NCI-H774 (cell line): ENCODE measurements at places on chromosomes 4 and X.

- no peak for DNase-seq
These were observed 1024.0 kb upstream of the SLIT2 start for GRCh38 chr4:19227701-19228100.

DNA sequence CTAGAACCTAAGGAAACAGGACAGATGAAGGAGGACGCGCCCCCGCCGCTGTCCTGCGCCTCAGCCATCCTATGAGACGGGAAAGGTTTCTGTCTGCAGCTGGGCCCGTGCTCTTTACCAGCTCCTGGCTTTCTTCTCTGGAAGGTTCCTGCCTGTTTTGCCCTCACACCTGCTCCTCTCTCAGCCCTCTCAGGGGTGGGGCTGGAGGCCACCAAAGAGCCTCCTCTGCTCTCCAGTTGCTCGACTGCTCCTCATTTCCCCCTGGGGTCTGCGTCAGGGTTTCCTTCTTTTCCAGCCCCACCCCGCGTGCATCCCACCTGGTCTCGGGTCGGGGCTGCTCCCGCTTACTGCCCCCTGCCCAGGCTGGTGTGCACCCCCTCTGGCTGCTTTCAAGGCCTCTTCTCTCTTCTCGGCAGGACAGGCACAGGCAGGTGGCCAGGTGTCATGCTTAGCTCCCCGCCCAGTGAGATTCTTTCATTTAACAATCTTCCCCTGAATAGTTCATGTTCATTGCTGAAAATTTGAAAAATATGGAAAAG lies 4.6 kb downstream of the HTT-AS start:
- no peak for DNase-seq

DNA sequence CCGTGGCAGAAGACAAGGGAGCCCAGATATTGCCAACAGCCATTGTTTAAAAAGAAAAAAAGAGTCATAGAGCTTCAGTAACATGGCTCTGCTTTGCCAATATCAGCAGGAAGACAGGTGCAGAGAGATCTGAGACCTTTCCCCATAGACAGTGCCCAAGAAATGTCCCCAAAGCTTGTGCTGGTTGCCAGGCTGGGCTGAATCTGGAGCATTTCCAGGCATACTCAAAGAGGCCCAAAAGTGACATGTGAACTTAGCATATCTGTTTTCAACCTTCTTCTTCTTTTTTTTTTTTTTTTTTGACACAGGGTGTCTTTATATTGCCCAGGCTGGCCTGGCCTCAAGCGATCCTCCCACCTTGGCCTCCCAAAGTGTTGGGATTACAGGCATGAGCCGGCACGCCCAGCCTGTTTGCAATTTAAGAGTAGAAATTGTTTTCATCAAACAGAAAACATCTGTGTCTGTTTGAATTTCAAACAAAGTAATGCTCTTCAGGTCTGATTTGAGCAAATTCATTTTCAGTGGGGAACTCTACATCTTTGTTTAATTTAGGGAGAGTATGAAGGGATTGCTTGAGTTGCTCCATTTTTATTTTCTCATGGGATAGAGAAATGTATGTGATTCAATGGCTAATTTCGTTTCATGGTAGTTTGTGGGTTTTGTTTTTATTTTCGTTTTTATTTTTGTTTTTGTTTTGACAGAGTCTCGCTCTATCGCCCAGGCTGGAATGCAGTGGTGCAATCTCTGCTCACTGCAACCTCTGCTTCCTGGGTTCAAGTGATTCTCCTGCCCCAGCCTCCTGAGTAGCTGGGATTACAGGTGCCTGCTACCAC lies 56.6 kb upstream of the RBM47 start:
- no peak for DNase-seq

GRCh38 chrX:101163166-101163565 lies 56.4 kb upstream of the DRP2 start:
- DNase-seq, result no peak

DNA sequence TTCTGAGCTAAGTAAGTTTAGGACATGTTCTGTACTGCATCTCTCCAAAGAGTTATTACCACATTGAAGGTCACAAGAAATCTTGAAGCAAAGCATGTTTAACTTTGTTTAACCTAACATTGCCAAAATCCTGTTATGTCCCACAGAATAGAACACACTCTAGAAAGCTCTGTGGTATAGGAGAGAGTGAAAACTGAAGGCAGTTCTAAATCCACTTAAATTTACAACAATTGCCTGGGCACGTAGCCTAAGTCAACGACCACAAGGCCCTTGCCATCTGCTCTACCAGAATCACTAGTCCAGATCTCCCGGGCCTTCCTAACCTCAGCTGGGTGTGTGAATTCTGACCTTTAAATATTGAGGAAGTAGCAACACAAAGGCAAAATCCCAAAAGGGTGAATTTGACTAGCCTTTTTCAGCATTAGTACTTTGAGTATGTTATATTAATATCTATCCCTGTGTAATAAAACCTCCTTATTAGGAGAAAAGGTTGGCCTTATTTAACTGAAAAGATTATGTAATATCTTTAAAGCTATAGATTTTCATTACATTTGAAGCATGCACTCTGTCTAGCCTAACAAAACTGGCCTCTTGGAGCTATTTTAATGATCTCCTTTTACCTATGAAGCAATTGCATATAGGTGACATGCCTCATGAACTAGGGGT lies 4.5 kb upstream of the MAML3 start:
- peak; percentile 65 for DNase-seq

GRCh38 chr4:86970447-86971354 lies 35.9 kb downstream of the AFF1 start:
- no peak for DNase-seq

DNA sequence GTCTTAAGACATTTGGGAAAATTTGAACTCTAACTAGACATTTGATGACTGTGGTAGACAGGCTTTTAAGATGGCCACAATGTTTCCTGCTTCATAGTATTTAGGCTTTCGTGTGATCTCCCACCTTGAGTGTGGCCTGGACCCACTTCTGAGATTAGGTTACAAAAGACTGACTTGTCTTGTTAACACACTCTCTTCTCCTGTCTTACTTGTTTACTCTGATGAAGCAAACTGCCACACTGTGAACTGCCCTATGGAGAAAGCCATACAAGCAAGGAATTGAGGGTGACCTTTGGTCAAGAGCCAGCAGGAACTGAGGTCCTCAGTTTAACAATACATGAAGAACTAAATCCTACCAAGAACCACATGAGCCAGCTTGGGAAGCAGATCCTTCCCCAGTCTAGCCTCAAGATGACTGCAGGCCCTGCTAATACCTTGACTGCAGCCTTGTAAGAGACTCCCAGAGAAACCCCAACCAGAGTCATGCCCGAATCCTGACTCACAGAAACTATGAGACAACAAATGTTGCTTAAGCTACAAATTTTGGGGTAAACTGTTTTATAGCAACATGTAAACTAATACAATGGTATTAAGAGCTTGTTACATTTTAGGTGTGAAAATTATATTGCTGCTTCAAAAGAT lies 20.3 kb downstream of the UBA6 start:
- DNase-seq, result no peak

DNA sequence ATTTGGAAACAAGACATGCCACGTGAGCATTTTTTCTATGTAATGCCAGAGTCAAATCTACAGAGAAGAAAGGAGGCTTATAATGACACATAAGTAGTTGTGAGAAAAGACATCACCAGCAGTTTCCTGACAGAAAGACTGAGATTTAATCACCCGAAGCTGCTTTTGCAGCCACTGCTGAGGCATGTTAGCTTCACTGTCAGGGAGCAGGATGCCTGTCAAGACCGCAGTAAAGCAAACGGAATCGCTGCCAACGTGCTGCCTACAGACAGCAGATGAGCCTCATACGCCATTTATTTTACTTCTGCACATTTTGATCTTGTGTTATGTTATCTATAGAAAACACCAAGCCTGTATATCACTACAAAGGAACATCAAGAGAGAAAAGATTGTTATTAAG lies 68.7 kb upstream of the NDST3 start:
- DNase-seq, result no peak

DNA sequence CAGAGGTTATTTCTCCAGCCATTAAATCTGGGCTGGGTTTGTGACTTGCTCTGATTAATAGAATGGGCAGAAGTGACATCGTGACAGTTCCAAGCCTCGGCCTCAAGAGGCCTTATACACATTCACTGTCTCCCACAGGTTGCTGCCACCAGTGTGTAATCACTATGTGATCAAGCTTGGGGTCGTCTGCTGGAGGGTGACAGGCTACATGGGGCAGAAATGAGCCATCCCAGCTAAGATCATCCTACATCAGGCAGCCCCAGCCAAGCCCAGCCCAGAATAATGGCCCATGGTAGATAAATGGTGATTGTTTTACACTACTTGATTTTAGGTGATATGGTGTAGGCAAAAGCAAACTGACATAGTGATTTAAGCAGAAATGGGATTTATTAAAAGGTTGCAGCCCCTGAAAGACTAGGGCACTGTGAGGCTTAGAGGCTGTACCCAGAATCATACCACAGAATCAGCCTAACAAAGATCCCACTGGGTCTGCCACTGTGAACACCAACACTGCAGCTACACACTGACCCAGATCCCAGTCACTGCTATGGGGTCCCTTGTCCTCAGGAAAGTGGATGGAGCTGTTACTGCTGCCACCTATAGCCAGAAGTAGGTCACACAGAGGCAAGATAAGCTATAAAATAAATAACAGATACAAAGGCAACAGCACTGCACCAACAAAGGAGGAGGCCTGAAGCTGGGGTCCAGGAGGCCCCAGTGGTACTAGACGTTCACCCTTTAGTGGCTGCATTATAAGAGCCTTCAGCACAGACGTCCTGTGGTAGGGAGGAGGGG lies 159.6 kb upstream of the RBPJ start:
- DNase-seq, result no peak

DNA sequence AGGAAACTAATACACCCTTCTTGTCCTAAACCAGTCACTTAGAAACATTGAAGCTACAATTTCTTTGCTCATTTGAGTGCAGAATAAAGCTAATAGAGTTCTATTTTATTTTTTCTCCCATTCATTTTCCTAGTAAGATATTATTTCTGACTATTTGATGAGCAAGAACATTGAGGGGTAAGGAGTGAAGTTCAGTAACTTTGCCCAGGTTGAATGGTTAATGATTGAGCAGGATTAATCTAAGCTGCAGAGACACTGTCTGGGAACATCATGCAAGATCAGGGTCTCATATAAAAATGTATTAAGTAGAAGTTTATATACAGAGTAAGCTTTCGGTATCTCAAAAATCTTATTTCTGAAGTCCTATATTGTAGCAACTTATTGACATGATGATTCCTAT lies 102.4 kb upstream of the LIMCH1 start:
- no peak for DNase-seq

DNA sequence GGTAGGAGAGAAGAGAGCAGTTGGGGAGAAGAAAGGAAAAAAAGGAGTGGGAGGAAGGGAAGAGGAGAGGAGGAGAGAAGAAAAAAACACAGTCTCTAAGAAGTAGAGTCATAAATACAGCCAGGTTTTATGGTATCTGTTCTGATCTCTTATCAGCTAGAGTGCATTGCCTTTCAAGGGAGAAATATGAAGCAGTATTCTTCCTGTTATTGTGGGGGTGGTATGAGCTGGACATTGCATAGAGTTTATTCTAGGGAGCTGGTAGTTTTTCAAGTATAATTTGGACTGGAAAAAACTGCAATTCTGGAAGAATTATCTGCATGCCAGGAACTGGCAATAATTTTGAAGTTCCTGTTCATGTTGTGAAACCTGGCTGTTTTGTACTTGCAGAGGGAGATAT lies 54.9 kb upstream of the TAB3 start:
- no peak for DNase-seq

DNA sequence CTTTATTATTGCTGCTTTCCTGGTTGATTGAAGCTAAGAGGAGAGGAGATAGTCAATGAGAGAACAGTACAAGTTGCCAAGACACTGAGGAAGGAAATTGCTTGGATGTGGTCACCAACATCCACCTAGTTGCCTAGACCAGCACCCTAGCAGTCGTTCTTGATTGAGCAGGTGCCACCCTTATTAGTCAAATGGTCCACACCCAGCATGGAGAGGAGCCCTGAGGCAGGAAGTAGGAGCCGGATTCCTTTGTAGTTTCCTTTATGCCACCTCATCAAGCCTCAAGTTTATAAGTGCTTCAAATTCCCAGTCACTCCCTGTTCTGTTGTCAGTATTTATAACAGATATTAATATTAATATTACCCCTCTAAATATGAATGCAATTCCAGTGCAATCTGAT lies 19.1 kb downstream of the PAGE2 start:
- no peak for DNase-seq

DNA sequence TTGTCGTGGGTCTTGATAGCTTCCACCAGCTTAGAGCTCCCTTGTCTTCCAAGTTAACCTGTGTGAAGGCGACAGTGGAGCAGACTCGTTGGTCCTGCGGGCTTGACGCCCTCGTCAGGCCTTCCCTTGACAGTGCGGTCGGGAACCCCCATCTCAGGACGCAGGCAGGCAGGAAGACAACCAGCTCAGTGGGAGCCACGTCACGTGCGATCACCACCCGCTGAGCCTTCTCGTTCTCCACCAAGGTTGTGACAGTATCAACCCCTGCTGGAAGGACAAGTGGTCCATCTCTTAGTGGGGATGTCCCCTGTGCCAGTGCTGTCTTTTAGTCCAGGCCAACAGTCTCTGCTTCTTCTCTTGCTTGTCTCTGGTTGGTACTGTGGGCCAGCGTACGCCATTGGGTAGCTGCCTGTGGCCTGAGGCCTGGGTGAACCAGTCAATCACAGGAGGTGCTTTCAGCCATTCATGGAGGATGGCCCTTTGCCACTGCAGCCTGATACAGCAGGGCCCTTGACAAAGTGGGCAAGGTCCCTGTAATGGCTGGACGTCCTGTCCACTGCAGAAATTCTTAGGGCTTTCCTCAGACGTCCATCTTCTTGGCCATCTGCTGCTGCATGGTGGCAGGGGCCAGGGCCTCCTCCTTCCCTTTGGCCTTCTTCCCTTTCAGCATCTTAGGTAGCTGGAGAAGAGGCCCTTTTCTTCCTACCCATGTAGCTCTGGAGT lies 31.4 kb downstream of the RGS12 start:
- no peak for DNase-seq

GRCh38 chrX:149433451-149433850 lies 71.7 kb downstream of the IDS start:
- DNase-seq, result no peak

- peak; percentile 78 for DNase-seq
These were observed 115.2 kb upstream of the LNX1 start for GRCh38 chr4:53706422-53707032.

DNA sequence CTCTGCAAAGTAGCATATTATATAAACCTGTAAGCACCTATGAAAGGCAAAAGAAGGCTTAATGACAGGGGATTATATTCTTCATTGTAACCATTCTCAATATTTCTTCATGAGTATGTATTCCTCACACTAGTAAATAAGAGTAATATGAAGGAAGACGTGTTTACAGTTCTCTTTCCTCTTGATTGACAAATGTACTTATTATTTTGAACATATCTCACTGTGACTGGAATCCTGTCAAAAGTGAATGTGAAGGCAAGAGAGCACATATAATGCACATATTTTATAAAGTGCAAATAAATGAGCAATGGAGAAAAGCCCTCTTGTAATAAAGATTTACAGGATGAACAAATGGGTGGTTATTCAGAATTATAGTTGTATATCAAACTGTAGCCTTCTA lies 19.7 kb downstream of the FAM47A start:
- DNase-seq, result no peak

GRCh38 chrX:15391850-15392249 lies 7.6 kb upstream of the VEGFD start:
- DNase-seq, result no peak
